T-helper 9 cell (primary cell): ENCODE measurements at places on chromosomes 2 and 18.
A peak's percentile ranks its signal among the peaks of the same experiment; 100 is the strongest.

- no peak for DNase-seq
Measured at GRCh38 chr2:102317715-102318114, 6.4 kb downstream of the IL1RL1 start.

GRCh38 chr2:72843301-72843700 lies 17.5 kb upstream of the EXOC6B start:
- DNase-seq, result no peak

- DNase-seq, result no peak
Measured at GRCh38 chr2:133063775-133064174, 393.8 kb upstream of the LYPD1 start.

DNA sequence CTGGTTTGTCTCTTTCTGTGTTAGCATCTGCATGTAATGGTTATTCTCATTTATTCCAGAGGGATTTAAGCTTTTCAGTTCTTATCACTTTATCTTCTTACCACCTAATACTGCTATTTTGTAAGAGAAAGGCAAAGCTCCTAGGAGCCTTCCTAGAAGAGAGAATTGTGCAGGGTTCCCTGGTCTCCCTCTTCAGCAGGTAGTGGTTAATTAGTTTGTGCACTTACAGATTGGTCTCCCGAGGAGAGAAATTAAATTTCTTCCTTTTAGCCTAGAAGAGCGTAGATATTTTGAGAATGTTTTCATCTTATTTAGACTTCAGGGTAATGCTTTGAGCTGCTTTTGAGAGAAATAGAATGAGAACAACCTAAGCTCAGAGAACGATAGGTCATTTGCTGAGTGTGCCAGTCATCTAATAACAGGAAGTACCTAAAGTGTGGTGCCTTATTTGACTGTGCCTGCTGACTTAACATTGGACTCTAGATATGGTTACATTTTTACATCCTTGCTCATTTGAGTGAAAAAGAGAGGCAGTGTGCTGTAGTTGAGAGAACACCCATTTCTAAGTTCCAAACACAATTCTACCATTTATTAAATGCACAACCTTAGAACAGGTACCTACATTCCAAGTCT lies 651.4 kb downstream of the STK39 start:
- DNase-seq, result no peak

GRCh38 chr2:138207074-138207930 lies 243.0 kb downstream of the HNMT start:
- no peak for DNase-seq

GRCh38 chr2:62197925-62198633 lies 2.2 kb downstream of the B3GNT2 start:
- DNase-seq, result no peak

DNA sequence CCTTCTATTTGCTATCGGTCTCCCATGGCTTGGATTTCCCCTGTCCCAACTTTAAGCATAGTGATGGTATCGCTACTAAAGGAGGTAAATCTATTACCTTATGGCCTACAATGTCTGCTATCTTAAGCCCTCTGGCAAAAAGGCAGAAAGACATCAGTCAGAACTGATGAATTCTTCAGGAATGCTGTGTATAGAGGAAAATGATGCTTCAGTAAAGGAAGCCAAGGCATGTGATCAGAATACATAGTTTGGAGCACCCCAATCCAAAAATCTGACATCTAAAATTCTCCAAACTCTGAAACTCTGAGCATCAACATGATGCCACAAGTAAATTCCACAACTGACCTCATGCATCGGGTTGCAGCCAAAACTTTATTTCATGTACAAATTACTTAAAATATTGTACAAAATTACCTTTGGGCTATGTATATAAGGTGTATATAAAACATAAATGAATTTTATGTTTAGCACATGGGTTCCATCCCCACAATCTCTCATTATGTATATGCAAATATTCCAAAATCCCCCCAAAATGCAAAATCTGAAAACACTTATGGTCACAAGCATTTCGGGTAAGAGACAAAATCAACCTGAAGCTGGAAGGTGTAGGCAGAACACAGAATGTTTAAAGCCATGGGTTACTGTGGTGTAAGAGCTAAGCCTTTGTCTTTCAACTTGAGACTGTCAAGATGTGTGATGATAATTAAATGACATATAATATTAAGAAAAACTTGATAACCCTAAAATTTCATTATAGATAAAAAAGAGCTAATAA lies 66.2 kb downstream of the CUL3 start:
- no peak for DNase-seq

- DNase-seq, result no peak
Measured at GRCh38 chr2:103293742-103294077, 531.9 kb downstream of the TMEM182 start.

- DNase-seq, result no peak
Measured at GRCh38 chr18:12515550-12515949, 107.8 kb downstream of the PRELID3A start.

DNA sequence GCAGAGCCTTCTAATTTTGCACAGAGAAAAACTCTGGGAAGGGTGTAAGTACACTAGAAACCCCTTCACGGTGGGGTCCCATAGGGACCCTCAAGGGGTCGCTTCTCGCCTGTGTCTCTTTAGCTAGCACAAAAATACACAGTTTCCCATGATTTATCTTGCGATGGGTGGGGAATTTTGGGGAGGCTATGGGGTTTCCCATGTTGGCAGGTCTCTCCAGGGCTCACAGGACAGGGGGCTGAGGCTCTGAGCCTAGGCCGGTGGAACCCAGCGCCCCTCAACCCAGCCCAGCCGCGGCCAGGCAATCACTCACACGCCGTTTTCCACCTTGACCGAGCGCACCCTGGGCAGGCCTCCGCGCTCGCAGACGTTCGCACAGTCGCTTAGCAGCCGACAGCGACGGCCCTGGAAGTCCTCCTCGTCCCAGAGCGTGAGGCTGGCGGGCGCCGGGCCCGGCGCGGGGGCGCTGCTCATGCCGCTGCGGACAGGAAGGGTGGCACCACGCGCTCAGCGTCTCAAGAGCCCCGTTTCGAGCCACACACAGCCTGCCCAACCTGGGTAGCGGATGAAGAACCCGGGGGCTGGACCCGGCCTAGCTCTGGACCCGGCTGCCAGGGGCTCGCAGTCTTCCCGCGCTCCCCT lies 398 bp downstream of the CRYBA2 start:
- no peak for DNase-seq

GRCh38 chr2:144986691-144987090 lies 466.8 kb upstream of the ZEB2 start:
- no peak for DNase-seq

GRCh38 chr2:158810731-158811460 lies 15.8 kb downstream of the DAPL1 start:
- no peak for DNase-seq

DNA sequence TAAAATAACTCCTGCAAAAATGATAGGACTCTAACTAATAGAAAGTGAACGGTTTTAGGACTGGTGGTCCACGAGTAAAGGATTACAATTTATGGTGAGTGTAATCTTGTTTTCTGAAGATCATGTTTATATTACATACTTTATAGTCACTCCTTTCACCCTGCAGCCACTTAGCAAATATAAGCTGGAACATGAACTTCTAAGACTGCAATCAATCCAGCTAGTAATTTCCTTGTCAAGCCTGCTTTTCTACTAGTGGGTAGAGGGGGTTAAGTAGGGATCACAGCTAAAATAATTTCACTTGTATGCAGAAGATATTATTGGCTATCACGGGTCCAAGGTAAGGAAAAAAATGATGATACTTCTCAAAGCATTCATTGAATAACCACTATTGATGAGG lies 125.5 kb upstream of the NETO1 start:
- no peak for DNase-seq

DNA sequence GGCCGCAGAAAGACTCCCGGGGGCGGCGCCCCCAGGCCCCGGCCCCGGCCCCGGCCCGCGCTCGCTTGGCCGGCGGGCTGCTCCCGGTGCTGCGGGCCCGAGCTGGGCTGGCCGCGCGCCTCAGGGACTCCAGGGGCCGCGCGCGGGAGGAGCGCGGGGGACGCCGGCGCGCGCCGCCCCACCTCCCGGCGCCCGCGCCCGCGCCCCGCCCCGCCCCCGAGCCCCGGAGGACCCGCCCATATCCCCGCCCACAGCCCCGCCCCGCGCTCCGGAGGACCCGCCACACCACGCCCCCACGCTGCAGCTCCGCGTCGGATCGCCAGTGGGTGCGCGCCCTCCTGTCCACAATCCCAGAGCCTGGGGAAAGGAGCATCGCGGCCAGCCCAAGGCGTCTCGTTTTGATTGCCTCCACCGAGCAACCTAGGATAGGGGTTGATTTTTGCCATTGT lies at the start of gene PARD6G:
Gene PARD6G (minus strand): TSS at position 122 of the 449 bp plus-strand sequence. CDS start 166 bp downstream, outside the sequence.
- peak; percentile 44 for DNase-seq

- no peak for DNase-seq
Measured at GRCh38 chr2:173659509-173659908, 304.8 kb downstream of the CDCA7 start.

GRCh38 chr2:209348433-209348832 lies 75.4 kb upstream of the MAP2 start:
- no peak for DNase-seq

DNA sequence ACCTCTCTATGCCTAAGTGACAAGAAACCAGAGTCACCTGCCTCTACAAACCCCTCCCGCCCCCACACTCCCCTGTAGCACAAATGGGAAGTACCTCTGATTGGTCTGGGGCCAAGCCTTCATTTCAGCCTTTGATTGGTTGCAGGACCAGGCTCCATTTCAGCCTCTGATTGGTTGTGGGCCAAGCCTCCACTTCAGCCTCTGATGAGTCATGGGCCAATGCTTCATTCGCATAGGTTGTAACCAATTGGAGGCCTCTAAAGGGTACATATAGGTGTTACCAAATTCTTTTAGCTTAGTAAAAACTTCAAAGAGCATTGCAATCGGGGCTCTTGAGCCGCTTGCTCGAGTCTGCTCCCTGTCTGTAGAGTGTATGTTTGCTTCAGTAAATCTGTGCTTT lies 25.0 kb downstream of the CCDC102B start:
- DNase-seq, result no peak

- DNase-seq, result no peak
Measured at GRCh38 chr2:88006912-88007439, 9.4 kb downstream of the RNU2-63P start.

GRCh38 chr18:57909620-57910019 lies 106.5 kb upstream of the ATP8B1 start:
- no peak for DNase-seq

- no peak for DNase-seq
Measured at GRCh38 chr2:2861666-2862240, 515.9 kb downstream of the EIPR1 start.

DNA sequence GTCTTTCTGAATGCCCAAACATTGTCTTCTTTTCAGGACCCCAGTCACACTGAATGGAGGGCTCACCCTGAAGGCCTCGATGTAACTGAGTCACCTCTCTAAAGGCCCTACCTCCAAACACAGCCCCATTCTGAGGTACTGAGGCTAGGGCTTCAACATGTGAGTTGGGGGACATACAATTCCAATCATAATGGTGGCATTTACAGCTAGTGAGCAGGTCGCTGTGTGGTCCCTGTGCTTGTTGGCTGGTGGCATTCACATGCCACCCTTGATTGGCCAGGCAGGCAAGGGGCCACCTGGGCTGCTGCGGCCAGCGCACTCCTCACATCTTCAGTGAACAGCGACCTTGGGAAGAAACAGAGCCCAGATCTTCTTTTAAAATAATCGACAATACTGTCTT lies 30.7 kb downstream of the AMER3 start:
- DNase-seq, result no peak

- no peak for DNase-seq
Measured at GRCh38 chr2:20381457-20381856, 30.8 kb upstream of the PUM2 start.

DNA sequence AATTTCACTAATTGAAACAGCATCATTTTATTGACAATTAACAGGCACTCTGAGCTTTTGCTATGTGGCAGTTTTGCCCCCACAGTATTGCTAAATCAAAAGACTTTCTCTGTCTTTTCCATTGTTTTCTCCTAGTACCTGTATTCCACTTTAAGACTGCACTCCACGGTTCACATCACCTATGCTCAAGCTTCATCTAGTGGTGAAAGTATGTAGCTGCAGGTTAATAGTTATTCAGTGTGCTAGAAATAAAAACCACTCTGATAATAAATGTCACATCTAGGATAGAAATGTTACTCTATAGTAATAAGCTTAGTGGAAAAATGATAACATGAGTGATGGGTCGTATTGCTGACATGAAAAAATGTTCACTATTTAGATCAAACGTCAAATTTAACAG lies 24.6 kb downstream of the ARL6IP6 start:
- no peak for DNase-seq

DNA sequence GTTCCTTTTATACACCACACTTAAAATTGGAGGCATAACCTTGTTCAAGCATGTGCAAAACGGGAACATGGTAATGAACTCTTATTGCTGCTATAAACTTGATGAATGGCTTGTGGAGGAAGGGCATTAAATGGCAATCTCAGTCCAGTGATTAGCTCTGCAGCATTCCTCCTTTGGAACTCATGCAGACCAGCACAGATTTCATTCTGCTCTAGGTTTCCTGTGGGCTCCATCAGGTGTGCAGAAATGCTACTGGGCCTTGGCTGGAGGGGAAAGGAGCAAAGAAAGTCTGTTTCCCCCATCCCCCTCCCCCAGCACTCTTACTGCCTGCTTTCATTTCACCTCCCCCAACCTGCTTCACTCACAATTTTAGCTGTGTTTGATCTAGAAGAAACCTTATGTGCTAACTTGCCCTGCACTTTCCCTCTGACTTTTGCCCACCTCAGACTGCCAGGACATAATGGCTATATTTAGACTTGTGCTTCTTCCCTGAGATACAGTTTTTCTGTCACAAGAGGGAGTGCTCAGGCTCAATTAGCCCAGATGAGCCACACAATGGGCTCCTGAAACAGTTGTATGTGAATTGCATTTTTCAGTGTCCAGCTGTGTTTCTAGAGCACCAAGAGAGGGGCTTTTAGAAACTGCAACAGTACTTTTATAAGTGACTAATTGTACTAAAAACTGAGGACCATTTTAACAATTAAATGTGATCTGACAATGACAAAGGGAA lies 109.8 kb downstream of the FSHR start:
- no peak for DNase-seq

DNA sequence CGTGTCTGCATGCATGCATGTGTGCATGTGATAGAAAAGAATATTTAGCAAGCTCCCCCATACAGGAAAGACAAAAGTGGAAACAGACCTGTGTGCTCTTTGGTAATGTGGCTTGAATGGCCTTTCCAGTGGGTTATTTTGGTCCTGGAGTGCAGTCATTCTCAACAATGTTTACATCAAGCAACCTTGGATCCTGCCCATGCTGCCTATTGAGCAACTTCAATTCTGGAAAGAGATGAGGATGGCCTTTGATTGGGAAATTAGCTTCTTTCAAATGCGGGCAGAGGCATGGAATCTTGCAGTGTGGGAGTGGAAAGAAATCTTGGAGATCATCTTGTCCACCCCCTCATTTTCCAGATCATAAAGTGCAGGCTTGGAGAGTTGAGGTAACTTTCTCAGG lies 87.2 kb upstream of the SMAD2 start:
- no peak for DNase-seq

- DNase-seq, result no peak
Measured at GRCh38 chr2:15313657-15314056, 247.5 kb downstream of the NBAS start.

- DNase-seq, result no peak
Measured at GRCh38 chr2:235977445-235977844, 190.7 kb downstream of the GBX2 start.

- DNase-seq, result no peak
Measured at GRCh38 chr2:9252002-9252357, 45.4 kb downstream of the ASAP2 start.
